ENCODE measurements at places on chromosomes 5 and 9. TPM values are rescaled to one million over a fixed set of nuclear protein-coding genes. Genes with fewer than 3 reads are reported as not detected.

GRCh38 chr5:149995385-149996204 lies 4.9 kb downstream of the TIGD6 start:
- no peak for DNase-seq

DNA sequence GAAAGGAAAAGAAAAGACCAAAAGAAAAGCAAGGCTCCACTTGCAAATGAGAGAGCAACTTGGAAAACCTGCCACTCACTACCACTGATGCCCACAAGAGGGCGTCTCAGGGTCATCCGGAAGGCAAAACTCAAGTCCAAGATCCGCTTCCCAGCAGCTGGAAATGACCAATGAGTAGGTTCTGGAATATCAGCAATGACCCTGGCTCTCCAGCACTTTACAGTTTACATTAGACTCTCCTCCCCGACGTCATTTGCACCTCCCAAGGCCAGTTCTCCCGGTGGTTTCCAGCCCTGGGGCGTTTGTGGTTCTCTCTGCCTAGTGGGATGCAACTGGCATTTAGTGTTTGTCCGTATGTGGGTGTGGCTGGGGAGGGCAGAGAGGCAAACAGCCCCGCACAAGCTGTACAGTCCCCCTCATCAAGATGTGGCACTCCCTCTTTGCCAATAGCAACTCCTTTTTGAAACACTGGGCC lies 193.8 kb upstream of the ZNF618 start:
- DNase-seq, result peak; percentile 75

DNA sequence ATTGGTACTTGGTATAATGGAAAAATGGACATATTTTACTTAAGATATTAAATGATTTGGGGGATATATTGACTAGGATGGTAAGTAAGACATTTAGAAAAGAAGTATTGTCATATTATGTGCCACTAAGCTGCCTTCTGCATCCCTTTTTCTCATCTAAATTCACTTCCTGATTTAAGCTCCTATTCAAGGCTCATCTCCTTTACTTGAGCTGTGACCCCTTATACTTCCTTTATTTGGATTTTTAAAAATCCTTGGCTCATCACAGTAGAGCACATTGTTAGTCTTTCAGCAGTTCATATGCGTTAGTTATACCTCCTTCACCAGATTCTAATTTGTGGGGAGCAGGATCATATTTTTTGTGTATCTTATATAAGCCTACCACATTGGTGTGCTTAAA lies 6.6 kb downstream of the COMMD10 start:
- DNase-seq, result no peak

DNA sequence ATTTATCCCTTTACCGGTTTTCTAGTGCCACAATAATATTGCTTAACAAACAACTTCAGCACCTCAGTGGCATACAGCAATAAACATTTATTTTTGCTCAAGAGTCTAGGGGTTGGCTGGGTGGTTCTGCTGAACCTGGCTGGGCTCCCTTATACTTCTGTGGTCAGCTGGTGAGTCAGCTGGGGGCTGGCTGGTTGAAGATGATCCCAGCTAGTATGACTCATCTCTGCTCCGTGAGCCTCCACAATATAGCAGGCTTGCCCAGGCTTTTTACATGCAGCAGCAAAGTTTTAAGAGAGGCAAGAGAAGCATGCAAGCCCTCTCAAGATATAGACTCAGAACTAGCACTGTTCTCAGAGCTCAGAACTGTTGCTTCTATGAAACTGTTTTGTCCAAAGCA lies 523.5 kb upstream of the CLINT1 start:
- peak; percentile 40 for DNase-seq

- no peak for DNase-seq
Measured at GRCh38 chr9:32957358-32957757, 44.1 kb downstream of the APTX start.

- no peak for DNase-seq
Measured at GRCh38 chr5:139094154-139095131, 103.7 kb downstream of the SIL1 start.

DNA sequence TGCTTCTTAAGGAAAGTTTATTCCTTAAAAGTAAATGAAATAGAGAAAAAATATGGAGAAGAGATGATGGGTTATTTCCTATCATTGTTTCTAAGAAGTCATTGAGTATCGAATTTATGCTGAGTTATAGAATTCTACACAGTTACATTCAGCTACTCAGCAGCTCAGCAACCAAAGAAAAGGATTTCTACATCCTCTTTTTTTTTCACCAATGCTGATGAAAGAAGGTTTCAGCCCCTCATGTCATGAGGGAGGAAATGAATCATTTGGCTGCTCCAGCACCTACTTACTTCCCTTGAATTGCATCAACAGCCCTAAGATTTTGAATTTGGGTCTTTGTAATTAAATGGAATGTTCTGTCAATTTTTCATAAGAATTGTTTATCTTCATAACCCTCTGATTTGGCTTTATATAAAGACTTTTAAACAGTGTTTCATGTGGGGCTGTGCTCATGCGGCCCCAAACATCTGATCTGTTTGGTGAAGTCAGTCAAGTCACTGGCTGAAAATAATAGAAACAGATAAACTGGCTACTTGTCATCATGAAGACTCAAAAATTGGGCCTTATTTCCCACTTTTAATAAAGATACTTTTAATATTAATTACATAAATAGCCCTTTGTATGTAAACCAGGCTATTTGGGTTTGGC lies 18.5 kb upstream of the SNX2 start:
- DNase-seq, result no peak

DNA sequence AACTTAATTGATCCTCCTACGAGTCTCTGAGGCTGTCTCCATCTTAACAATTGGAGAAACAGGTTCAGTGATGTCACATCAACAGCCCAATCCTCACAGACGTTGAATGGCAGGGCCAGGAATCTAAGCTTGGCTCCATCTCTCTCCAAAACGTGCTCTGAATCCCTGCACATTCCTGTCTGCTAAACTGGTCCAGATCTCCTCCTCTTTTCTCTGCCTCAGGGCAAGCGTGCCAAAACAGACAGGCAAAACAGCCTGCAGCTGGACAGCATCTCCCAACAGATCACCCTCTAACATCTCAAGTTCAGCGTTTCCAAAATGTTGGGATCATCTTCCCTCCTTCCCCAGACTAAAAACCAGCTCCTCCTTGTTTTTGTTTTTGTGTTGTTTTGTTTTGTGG lies 6.6 kb downstream of the FBP1 start:
- DNase-seq, result no peak

GRCh38 chr9:36876056-36876455 lies 158.0 kb downstream of the PAX5 start:
- no peak for DNase-seq

DNA sequence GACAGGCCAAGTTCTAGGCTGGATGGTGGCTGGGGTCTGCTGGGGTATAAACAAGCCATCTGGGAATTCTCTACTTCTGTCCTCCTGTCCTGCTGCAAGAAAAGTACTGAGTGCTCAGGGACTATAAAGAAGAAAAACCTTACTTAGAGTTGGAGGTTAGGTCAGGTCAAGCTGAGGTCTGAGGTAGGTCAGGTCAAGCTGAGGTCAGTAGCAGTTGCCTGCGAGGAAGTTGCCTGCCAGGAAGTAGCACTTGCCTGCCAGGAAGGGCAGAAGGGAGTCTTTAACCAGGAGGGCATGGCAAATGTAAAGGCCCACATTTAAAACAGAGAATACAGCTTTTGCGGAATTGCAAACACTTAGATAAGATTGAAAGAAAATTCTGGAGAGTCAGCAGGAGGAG lies 51.3 kb upstream of the PRLR start:
- DNase-seq, result no peak

- no peak for DNase-seq
Measured at GRCh38 chr5:90446961-90447360, 27.6 kb downstream of the MBLAC2 start.

GRCh38 chr9:13428766-13429165 lies 149.3 kb upstream of the MPDZ start:
- DNase-seq, result no peak

MARCHF3 gene
- 33.7 TPM for total RNA-seq

ADAMTS12 gene
- 0.42 TPM for total RNA-seq

All from colonic mucosa (tissue), 4 donors.